ENCODE measurements at places on chromosomes 2 and 18.

DNA sequence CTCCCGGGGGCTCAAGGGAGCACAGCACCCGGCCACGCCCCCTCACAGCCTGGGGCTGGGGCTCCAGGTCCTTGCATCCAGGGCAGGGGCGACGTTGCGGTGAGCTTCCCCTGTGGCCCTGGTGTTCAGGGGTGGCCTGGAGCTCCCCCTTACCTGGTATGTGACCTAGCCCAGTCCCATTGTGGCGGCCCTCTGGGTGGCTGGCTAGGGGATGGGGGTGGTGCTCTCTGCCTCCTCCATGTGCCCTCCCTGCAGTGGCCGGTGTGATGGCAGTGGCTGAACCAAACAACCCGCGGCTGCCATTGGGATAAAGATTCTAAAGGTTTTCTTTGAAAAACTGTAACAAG, 288.3 kb downstream of the RDH14 start:
- DNase-seq: no peak

DNA sequence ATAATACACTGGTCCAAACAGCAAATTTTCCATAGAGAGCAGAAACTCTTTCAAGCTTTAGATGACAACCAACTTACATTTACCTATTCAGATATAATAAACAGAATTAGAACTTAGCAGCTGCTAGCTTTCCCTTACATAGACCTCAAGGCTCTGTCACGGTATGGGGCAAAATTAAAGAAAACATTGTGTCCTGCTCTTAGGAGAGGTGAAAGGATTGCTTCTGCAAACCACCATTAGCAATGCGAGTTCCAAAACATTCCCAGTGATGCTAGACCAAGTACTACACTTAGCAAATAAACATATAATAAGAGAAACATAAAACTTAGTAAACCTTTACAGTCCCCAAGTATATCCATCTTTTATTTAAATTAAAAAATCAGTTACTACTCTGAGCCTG, 183.3 kb downstream of the CAMKMT start:
- DNase-seq: no peak

DNA sequence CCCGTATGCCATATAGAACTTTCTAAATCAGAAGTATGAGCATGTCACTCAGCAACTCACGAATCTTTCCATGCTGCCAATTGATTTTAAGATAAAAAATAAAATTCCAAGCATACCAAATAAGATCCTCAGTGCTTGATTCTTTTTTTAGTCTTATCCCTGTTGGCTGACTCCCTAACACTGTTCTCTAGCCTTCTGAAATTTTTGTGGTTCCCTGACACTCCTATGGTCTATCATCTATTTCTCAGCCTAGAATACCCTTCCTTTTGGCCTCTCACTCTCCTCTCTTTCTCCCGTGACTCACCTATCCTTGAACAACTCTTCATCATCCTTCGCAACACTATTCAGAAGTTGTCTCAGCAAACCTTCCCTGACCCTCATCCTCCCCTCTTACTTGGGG, 50.5 kb downstream of the CCDC141 start:
- no peak for DNase-seq

DNA sequence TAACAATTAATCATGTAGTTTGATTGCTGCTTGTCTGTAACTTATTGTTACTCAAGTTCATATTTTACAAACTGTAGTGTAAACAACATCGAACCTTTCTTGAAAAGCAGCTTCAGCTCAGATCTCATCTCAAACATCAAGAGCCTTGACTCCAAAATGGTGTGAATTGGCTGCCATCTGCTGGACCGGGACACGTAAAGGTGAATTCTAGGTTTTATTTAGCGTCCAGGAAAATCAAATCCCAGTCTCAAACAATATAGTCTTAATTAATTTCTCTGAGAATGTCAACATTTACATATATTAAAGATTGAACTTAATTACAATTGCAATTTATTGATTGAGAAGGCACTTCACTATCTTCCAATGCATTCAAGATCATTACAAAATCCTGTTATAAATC, 453.0 kb downstream of the GALR1 start:
- no peak for DNase-seq

- DNase-seq: no peak
Measured at GRCh38 chr2:126672980-126673605, 17.1 kb downstream of the GYPC start.

DNA sequence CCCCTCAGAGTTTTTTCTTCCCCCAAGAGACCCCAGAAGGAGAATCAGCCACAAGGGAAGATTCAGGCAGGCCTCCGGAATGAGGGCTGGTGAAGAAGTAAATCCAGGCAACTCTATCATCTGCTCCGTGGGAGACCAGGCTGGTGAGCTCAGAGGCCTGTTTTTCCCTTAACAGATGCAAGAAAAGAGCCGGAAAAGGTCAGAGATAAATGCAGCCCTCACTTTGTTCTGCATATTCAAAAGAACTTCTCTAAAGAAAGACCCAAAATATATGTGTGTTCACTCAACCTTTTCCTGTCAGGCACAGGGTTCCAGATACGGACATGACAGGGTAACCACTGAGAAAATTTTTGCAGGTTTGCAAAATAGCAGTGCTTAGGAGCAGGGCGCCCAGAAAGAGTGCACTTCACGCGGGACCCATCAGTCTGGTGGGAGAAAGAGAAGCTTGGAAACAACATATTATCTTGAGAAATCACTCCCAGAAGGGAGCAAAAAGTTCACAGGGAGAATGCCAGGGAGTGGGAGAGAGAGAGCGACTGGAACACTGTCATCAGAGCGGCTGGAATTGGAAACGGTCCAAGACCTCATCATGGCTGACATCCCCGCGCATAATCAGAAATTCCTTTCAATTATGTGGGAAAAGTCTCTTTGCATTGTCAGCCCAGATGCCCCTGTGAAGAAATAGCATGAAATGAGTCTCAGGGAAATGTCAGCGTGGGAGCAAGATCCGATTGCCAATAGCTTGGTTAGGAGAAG, 244.8 kb upstream of the SLC14A2 start:
- peak; percentile 44 for DNase-seq

DNA sequence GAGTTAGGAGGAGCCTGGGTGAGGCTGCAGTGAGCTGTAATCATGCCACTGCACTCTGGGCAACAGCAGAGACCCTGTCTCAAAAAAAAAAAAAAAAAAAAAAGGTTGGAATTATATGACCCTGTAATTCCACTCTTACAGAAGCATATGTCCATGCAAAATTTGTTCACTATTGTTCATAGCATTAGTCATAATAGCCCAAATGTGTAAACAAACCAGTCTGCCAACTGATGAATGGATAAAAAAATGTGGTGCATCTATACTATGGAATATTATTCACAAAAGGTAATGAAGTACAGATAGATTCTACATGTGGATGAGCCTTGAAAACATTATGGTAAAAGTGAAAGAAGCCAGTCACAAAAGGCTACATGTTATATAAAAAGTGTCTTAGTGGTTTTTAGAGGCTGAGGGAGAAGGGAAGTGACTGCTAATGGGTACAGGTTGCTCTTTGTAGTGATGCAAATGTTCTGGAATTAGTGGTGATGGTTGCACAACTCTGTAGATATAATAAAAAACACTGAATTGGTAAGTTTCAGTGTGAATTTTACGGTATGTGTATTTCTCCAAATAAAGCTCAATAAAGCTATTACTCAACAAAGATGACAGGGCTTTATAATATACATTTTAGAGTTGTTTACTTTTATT, 9.4 kb downstream of the COA5 start:
- DNase-seq: no peak

DNA sequence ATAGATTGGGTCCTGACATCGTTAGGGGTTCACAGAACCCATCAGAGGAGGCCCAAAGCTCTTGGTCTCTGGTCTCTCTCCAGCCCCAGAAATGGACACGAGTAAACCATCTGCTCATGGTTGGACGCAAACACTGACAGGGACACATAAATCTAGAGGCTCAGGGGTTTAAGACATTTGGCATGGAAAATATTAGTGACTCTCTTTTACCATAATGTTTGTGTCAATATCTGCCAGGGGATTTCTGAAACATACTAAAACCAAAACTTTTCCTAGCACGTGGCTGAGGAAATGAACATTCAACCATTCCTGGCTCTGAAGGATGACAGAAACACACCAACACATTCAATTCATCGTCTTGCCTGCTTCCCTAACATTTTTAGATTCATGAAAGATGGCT, 226.2 kb downstream of the SP3 start:
- no peak for DNase-seq

- peak; percentile 81 for DNase-seq
Measured at GRCh38 chr2:200695601-200696000, 109.8 kb downstream of the AOX1 start.

DNA sequence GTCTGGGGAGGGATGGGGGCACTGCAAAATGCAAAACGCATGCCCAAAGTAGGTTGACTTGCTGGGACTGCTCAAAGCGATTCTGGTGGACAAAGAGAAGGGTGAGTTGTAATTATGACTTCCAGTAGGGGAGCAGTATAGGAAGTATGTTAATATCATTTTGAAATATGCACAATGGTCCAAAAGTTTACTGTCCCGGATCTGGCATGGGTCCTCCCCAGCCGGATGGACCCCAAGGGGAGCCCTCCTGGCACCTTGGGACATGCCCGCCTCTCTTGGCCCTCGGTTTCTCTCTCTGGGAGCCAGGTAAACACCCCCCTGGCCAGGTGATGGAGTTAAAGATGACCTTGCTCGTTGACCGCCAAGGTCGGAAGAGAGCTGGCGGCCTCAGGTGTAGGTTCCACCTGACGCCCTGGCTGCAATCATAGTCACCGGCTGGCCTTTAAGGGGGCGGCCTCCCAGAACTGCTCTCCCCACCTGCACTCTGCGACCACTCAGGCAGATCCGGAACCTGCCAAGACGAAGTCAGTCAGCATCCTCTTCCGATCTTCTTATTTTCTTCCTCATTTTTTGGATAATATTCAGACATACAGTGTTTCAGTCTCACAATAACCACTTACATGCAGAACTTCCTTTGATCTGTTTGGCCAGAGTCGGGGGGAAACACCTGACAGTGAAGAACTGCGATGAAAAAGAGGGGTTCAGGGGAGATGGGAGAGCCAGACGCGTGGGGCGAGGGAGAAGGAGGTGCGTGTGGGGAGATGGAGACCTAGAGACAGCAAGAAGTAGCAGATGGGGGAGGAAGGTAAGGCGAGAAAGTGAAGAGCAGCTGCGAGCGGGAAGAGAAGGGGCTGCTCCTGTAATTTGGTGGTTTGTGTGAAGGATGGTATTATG, 148.3 kb downstream of the MEIS1 start:
- DNase-seq: no peak

GRCh38 chr2:85605406-85606115, 3.1 kb upstream of the TMEM150A start:
- DNase-seq: no peak

DNA sequence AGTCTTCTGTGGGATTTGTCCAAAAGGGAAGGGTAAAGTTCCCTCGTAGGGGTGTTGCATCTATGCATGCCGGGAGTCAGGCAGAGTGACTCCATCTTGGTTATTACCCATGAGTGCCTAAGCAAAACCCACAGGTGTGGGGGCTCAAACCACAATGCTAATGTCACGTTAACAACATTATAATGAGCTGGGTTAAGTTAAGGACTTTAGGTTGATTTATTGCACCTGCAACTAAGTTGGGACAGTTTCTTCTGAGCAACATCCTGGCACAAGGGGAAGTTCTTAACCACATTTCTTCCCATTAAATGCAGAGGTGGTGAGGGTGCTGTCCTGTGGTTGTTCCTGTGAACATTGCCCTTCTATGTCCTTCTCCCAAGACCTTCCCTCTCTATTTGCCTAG, 1596.8 kb upstream of the SLC39A10 start:
- no peak for DNase-seq

DNA sequence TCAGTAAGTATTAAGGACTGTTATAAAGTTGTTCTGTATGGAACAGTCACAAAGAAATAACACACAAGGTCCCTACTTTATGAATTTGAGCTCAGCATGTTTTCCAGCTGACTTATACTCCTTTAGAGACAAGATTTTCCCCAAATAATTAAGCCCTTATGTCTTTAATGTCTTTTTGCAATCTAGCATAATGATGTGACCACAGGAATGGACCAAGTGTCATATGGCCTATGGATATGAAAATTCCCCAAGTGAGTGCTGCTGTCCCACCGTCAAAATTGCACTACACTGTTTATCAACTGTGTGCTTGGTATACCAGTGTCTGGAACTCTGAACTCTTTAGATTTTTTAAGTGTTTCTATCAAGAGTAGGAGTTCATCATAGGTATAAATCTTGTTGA, 369.6 kb downstream of the PID1 start:
- no peak for DNase-seq

GRCh38 chr2:32464431-32464830, 107.6 kb downstream of the BIRC6 start:
- DNase-seq: no peak

GRCh38 chr2:130981667-130982066, 111.6 kb downstream of the FAM168B start:
- no peak for DNase-seq

DNA sequence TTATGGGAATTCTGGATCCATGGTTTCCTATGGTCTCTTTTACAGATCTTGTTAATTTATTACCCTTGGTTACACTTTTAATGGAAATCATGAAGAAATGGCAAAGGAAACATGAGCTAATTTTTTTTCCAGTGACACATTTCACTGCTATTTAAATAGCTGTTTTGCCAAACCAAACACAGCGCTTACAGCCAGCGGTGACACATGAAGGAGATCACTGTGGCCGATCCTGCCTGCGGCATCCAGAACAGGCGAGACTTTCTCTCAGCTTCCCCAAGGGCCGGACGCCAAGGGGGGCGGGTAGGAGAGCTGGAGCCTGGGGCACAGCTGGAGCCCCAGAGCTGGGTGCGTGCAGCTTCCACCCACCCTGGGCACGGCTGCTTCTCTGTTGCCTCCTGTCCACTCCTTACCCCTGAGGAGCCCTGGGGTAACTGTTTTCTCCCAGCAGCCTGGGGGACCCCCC, 81.4 kb upstream of the PKDCC start:
- no peak for DNase-seq

- no peak for DNase-seq
Measured at GRCh38 chr2:10444463-10444862, 3.7 kb downstream of the ODC1 start.

- DNase-seq: no peak
Measured at GRCh38 chr2:237326266-237327171, 87.4 kb downstream of the COL6A3 start.

DNA sequence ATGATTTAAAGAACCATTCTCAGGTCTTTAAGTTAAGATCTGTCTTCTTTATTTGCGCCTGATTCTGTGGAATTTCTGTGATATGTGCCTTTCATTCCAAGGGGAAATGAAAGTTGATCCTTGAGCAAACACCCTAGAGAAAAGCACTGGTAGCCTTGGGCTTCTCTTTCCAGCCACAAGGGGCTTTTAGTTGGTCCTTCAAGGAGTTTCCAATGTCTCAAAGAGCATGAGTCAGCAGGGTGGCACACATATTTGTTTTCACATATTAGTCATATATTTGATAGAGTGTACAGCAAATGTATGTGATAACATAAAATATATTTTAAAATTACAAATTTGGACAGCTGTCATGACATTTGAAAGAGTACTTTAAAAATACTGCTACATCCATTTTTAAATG, 339.5 kb downstream of the TXNL1 start:
- DNase-seq: no peak

DNA sequence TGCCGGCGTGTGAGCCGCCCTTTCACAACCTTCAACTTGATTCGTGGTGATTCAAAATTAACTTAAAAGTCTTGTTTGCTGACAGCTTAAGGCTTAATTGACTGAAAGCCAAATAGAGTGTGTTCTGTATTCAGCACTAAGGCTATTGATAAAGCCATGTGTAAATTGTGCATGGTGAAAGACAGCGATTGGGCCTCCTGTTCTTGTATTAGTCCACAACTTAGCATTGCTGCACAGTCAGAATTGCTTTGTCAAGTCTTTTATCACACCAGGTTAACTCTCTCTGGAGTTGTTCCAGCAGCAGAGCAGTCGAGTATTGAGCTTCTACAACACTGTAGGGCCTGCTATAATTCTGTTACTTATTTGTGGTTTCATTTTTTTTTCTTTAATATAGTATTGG, 210.1 kb downstream of the WDR7 start:
- no peak for DNase-seq

- no peak for DNase-seq
Measured at GRCh38 chr18:36594621-36595020, 234.2 kb downstream of the TPGS2 start.
